Right ventricle myocardium superior (tissue), 1 donor: ENCODE measurements at places on chromosomes 11 and 22. TPM values are rescaled to one million over a fixed set of nuclear protein-coding genes. Genes with fewer than 3 reads are reported as not detected.

Gene SLC17A6
- total RNA-seq, result not detected

Gene NADSYN1
- total RNA-seq, result 18.5 TPM

Gene TEF
- total RNA-seq, result 20.7 TPM

Gene CHRDL2
- 11.1 TPM for total RNA-seq

Gene ARHGAP8
- not detected for total RNA-seq

Gene TTC36
- total RNA-seq, result 0.30 TPM

Gene ARSA
- 19.1 TPM for total RNA-seq

Gene CLTCL1
- total RNA-seq, result 9.6 TPM

Gene NRGN
- 3.6 TPM for total RNA-seq

Gene LDLRAD3
- total RNA-seq, result 1.2 TPM

Gene RNASEH2C
- total RNA-seq, result 49.5 TPM

Gene CHRM1
- not detected for total RNA-seq

Gene TUBA8
- total RNA-seq, result 247 TPM

Gene TRIM6
- total RNA-seq, result 0.91 TPM
